ENCODE measurements at places on chromosomes 4 and X. TPM values are rescaled to one million over a fixed set of nuclear protein-coding genes. Genes with fewer than 3 reads are reported as not detected.
A peak's percentile ranks its signal among the peaks of the same experiment; 100 is the strongest.

The KCNE5 gene
- total RNA-seq = 0.21 TPM

The MAGEA2B gene
- total RNA-seq = not detected

The BGN gene
- not detected for total RNA-seq

The SRPX2 gene
- total RNA-seq = not detected

The HGFAC gene
- total RNA-seq = not detected

The OTUD6A gene
- total RNA-seq = not detected

The KLF8 gene
- 0.38 TPM for total RNA-seq

The VCX2 gene
- total RNA-seq = not detected

The GPR143 gene
- total RNA-seq = not detected

The PDGFC gene
- total RNA-seq = not detected

The OPRPN gene
- total RNA-seq = not detected

The CD38 gene
- total RNA-seq = 189 TPM

The GLOD5 gene
- not detected for total RNA-seq

The ZNF630 gene
- total RNA-seq = 5.1 TPM

DNA sequence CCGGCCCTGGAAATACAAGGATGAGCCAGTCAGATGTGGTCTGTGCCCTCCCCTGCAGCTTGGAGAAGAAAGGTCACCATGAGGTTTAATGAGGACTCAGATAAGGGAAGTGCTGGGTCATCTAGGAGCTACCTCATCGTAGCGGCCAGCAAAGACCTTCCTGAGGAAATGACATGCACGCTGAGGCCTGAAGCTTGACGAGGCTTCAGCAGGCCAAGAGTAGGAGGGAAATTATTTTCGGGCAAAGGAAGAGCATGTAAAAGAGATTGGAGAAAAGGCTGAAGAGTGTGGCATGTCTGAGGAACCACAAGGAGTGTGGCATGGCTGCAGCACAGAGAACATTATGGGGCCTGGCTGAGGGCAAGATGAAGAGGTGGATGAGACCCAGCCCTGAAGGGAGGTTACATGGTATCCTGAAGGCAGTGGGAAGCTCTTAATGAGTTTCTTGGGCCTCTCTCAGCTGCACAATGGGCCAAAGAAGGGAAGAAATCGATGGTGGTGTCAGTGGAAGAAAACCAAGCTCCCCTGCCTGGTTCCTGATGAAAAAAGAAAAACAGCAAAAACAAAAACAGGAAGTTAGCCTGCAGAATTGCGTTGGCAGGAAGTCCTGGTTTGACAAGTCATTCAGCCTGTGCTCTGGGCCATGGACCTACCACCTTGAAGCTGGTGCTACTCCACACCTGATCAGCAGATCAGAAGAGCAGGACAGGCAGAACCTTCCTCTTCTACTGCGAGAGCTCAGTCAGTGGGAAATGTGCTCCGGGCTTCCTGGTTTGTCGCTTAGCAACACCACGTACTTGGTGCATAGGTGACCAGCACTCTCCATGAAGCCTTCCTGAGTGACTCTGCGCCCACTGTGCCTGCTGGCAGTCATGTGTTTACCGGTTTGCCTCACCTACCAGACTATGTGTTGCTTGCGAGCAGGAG is 134.5 kb upstream of the KLF3 start:
- H3K36me3 ChIP-seq = no peaks in the 10 kb centered on the region
- peak overlapping the region; percentile 30 for H3K27ac ChIP-seq
- H3K4me1 ChIP-seq = peaks cover 22% of the 10 kb centered on the region
- DNase-seq = peak; percentile 52
- no peaks in the 10 kb centered on the region for H3K27me3 ChIP-seq
- H3K4me3 ChIP-seq = no peak overlapping the region

- no peak overlapping the region for H3K27ac ChIP-seq
- H3K27me3 ChIP-seq = no peaks in the 10 kb centered on the region
- no peaks in the 10 kb centered on the region for H3K4me1 ChIP-seq
- no peaks in the 10 kb centered on the region for H3K36me3 ChIP-seq
Measured at GRCh38 chrX:50407976-50408375, 62.6 kb downstream of the DGKK start.

DNA sequence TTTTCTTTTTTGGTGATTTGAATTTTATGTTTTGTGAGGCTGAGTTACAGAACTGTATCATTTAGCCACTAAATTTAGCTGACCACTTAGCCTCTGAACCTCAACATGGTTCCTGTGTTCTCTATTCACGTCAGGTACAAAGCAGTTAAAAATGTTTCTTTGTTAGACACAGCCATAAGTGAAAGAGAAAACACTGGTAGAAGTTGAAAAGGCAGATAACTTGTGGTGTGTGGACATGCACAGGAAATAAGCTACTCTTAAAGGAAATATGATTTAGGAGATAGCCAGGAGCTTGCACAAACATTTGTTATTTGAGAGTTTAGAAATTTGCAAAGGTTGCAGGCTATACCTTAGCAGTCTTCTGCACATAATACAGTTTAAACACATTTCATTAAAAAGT is 171.0 kb upstream of the RPS6KA3 start:
- peaks cover 40% of the 10 kb centered on the region for H3K4me1 ChIP-seq
- no peak for DNase-seq
- H3K4me3 ChIP-seq = peak overlapping the region; percentile 43
- H3K36me3 ChIP-seq = no peaks in the 10 kb centered on the region
- no peak overlapping the region for H3K27ac ChIP-seq
- H3K27me3 ChIP-seq = no peaks in the 10 kb centered on the region

GRCh38 chrX:19697416-19697815 is 182.1 kb upstream of the MAP3K15 start:
- no peak for DNase-seq
- no peaks in the 10 kb centered on the region for H3K27me3 ChIP-seq
- H3K27ac ChIP-seq = no peak overlapping the region
- no peak overlapping the region for H3K4me3 ChIP-seq

DNA sequence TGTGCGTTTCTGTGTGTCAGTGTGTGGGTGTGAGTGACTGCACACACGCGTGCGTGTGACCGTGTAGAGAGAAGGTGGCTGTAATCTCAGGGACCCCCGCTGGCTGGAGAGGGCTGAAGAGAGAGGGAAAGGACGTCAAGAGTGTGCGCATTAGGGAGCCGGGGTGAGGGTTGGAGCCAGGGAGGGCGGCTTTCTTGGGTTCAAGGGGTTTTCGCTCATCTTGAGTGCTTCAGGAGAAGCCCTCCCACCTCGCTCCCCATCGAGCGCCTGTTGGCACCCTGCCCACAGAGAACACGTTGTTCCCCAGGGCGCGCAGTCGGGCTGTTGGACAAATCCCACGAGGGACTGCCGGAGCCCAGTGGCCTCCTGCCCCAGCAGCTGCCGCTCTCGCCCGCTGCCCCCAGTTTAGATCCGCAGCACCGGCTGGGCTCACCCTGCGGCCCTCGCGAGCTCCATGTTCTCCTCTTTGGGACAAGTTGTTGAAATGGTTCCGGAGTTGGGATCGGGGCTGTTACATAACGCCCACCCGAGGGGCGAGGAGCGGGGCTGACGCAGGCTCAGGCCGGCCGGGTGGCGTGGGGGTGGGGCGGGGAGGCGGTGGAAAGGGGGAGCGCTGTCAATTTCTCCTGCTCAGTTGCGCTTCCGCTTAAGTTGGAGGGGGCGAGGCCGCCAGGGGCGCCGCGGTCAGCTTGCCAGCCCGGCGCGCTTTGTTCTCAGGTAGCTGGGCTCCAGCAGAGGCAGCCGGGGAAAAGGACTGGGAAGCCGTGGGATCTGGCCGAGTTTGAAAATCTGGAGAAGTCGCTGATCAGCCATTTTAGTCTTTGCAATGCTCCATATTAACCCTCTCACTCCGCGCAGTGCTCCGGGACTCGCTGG is 1.6 kb downstream of the GRIA2 start:
- no peak for DNase-seq
- H3K27me3 ChIP-seq = no peaks in the 10 kb centered on the region
- H3K4me1 ChIP-seq = no peaks in the 10 kb centered on the region
- no peaks in the 10 kb centered on the region for H3K36me3 ChIP-seq
- no peak overlapping the region for H3K4me3 ChIP-seq

DNA sequence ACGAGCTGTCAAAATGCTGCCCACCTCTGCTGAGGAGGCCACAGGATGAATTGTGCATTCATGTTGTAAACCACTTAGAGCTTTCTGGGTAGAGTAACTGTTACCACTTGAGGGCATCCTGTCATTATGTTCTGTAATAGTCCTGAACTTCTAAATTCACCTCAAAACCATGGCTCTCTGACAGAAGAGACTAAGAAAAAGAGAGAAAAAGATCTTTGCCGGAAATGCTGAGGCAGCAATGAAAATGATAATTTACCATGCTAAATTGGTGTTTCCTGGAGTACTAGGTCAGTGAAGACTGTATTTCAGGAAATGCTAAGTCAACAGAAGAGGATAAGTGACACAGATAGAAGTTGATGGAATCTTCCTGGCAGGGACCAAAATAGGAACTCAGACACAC is 942.3 kb upstream of the SLIT2 start:
- H3K4me3 ChIP-seq = no peak overlapping the region
- DNase-seq = no peak
- H3K4me1 ChIP-seq = no peaks in the 10 kb centered on the region
- no peaks in the 10 kb centered on the region for H3K36me3 ChIP-seq
- H3K27me3 ChIP-seq = no peaks in the 10 kb centered on the region
- H3K27ac ChIP-seq = no peak overlapping the region

GRCh38 chr4:138869631-138870030 is 145.9 kb upstream of the NOCT start:
- H3K4me1 ChIP-seq = no peaks in the 10 kb centered on the region
- H3K36me3 ChIP-seq = no peaks in the 10 kb centered on the region
- DNase-seq = no peak
- no peaks in the 10 kb centered on the region for H3K27me3 ChIP-seq
- no peak overlapping the region for H3K4me3 ChIP-seq

GRCh38 chr4:170083541-170083940 is 6.2 kb downstream of the AADAT start:
- H3K27me3 ChIP-seq = no peaks in the 10 kb centered on the region
- no peak for DNase-seq
- no peaks in the 10 kb centered on the region for H3K36me3 ChIP-seq
- no peak overlapping the region for H3K4me3 ChIP-seq

- no peaks in the 10 kb centered on the region for H3K4me1 ChIP-seq
- DNase-seq = no peak
- H3K4me3 ChIP-seq = no peak overlapping the region
- H3K27me3 ChIP-seq = no peaks in the 10 kb centered on the region
- H3K36me3 ChIP-seq = no peaks in the 10 kb centered on the region
- H3K27ac ChIP-seq = no peak overlapping the region
Measured at GRCh38 chr4:93416344-93417128, 412.0 kb upstream of the ATOH1 start.

GRCh38 chrX:45401923-45402322 is 201.2 kb upstream of the DIPK2B start:
- no peak overlapping the region for H3K27ac ChIP-seq
- no peaks in the 10 kb centered on the region for H3K27me3 ChIP-seq
- DNase-seq = no peak
- no peak overlapping the region for H3K4me3 ChIP-seq
- H3K36me3 ChIP-seq = no peaks in the 10 kb centered on the region
- no peaks in the 10 kb centered on the region for H3K4me1 ChIP-seq

DNA sequence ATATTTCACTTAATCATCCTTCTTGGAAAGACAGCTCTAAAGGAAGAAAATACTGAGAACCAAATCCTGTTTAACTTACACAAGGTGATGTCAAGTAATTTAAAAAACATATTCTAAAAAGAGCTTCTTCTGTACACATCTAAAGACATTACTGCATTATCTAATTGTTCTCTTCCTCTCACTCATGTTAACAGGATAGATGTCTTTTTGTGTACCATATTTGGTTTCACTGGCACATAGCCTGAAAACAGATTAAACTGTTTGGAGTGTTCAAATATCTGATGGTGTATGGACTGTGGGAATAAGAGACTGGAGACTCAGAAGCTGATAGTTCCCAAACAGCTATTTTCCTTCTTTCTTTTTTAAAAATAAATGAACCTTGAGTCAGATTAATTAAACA is 213.3 kb upstream of the MAB21L2 start:
- H3K4me1 ChIP-seq = no peaks in the 10 kb centered on the region
- no peaks in the 10 kb centered on the region for H3K36me3 ChIP-seq
- no peaks in the 10 kb centered on the region for H3K27me3 ChIP-seq
- no peak for DNase-seq

DNA sequence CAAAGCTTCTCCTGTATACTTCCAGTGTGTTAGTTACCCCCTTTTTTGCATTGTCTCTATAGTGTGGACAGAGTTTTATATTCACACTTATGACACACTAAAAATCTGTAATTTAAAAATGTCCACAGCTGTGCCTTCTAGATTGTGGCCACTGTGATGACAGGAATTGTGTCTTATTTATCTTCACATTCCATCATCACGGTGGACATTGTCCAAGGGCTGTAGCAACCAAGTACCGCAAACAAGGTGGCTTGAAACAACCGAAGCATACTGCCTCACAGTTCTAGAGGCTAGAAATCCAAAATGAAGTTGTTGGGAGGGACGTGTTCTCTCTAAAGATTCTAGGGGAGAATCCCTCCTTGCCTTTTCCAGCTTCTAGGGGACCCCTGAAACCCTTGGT is 32.3 kb downstream of the CHRNA9 start:
- H3K4me3 ChIP-seq = no peak overlapping the region
- H3K27ac ChIP-seq = no peak overlapping the region
- DNase-seq = no peak

DNA sequence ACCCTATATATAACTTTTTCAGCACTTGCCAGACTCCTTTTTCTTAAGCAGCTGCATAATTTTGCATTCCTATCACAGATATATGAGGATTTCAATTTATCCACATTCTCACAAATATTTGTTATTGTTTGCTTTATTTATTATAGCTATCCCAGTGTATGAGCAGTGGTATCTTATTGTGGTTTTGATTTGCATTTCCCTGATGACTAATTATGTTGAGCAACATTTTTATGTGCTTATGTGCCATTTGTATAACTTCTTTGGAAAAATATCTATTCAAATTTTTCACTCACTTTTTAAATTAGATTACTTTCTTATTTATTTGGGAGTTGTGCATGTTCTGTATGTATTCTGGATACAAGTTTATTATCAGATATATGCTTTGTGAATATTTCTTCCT is 361.9 kb downstream of the KCTD8 start:
- DNase-seq = no peak
- H3K4me1 ChIP-seq = no peaks in the 10 kb centered on the region
- no peak overlapping the region for H3K27ac ChIP-seq
- no peak overlapping the region for H3K4me3 ChIP-seq
- H3K36me3 ChIP-seq = no peaks in the 10 kb centered on the region
- no peaks in the 10 kb centered on the region for H3K27me3 ChIP-seq

DNA sequence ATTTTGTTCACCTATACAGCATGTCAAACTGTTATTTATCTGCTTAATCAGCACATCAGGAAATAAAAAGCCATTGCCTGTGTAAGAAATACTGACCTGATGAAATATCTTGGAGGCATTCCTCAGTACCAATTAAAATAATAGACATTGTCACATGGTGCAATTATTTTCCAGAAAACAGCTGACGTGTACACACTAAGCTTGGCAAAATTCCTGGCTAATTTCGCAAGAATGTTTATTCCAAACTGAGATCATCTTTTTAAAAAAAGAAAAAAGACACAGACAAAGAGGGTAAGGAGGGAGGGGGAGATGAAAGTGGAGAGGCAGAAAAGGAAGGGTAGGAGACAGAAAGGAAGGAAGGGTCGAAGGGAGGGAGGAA is 61.9 kb upstream of the NFKB1 start:
- no peaks in the 10 kb centered on the region for H3K36me3 ChIP-seq
- H3K27ac ChIP-seq = no peak overlapping the region
- DNase-seq = no peak
- no peak overlapping the region for H3K4me3 ChIP-seq
- no peaks in the 10 kb centered on the region for H3K27me3 ChIP-seq
